ENCODE measurements at places on chromosomes 6 and 20. TPM values are rescaled to one million over a fixed set of nuclear protein-coding genes. Genes with fewer than 3 reads are reported as not detected.

Gene TNNC2
- total RNA-seq = not detected

Gene RTEL1
- 39.2 TPM for total RNA-seq

Gene UTRN
- total RNA-seq = 132 TPM

Gene IL17A
- not detected for total RNA-seq

Gene TSHZ2
- 12.2 TPM for total RNA-seq

Gene HLA-DRA
- total RNA-seq = 58.1 TPM

Gene KLHDC3
- 65.1 TPM for total RNA-seq

Gene TRIM38
- 24.0 TPM for total RNA-seq
